SK-N-DZ (cell line): ENCODE measurements at places on chromosomes 6 and 20.

GRCh38 chr6:63795006-63795405, 159.4 kb downstream of the PHF3 start:
- DNase-seq, result no peak

GRCh38 chr6:47153404-47153755, 111.2 kb upstream of the ADGRF1 start:
- no peak for DNase-seq

DNA sequence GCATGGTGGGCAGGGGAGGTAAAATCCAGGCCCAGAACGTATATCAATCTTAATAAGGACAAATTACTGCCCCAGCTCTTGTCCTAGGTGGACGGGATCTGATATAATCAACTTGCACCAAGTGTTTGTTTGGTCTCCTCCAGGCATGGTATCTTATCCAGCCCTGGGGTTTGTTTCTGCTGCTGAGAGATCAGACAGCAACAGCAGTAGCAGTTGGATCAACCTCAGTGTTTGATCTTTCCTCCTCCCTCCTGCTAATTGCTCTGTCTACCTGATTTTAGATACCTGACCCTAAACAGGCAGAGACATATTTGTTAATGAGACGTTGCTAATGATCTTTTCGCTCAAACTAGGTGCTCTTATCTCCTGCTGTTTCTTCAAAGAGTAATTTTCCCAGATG, 100.4 kb upstream of the BACH2 start:
- peak; percentile 51 for DNase-seq

DNA sequence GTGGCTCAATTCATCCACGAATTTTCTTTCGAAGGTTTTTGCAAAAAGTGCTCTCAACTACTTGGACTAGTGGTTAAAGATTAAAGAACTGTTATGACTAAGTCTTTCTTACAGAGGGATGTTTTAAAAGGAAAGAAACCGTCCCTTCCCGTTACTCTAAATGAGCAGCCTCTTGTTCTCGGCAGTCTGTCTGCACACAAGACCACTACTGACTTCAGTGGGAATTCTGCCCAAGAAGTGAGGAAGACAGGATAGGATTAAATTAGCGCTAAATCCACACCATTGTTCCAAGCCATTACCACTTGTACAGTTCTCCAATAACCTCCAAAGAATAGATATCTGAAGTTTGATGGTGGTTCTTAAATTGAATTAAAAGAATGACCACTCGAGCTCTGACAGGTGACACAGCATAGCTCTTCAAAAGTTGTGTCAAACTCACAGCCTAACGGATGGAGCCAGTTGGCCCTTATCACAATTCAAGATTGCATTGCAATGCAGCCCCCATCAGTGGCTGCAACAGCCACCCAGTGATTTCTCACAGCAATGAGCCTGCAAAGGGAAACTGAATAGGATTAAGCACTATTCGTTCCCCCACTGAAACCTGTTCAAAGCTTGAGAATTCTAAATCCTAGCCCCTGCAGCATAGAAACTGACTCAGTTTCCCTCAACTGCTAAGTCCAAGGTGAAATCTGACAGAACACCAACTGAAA, 1.8 kb downstream of the EPB41L2 start:
- DNase-seq, result no peak

GRCh38 chr20:54092021-54092420, 21.6 kb upstream of the BCAS1 start:
- no peak for DNase-seq

DNA sequence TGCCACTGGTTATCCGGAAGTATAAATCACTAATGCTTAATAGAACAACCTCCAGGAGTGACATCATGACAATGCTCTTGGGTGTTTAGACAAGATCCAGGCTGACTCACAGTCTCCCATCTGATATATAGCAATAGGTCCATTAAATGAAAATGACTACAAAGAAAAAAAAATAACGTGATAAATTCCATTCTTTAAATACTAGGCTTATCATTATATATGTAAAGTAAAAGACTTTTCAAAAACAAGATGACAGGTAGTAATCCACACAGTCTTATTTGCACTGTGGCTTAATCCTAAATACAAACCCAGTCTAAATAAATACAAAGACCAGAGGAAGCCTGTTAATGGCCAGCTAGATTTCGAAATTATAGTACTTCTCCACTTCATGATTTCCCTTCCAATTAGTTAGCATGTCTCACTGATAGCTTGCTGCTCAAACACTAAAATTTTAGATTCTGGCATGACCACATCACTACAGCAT, 149.1 kb upstream of the BEND3 start:
- no peak for DNase-seq

DNA sequence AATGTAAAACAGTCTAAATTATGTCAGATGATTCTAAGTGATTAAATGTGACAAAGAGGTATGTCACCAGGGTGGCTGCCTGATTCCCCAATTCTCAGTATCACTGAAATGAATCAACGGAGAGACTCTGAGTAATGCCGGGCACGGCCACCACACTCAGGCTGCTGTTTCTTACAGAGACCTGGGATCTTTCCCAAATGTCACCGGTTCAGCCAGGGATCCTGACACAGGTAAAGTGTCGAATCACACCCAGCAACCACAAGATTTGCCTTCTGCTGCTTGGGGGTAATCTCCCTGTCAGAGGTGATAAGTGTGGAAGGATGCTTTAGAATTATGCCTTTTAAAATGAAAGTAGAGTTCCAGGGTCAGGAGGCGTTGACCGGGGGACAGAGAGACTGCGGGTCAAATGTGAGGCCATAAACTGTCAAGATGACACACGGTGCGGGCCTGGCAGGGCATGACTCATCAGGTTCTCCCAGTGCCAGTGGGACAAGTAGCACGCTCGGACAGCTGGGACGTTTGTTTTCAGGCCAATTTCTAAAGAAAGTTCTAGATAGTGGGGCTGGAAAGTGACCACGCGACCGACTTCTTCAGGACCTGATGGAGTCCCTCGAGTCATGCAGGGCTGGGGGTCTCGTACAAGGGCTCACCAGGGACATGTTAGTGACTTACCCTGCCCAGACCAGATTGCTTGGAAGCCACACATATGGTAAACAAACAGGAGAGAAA, 48.9 kb downstream of the PRDM1 start:
- DNase-seq, result no peak

DNA sequence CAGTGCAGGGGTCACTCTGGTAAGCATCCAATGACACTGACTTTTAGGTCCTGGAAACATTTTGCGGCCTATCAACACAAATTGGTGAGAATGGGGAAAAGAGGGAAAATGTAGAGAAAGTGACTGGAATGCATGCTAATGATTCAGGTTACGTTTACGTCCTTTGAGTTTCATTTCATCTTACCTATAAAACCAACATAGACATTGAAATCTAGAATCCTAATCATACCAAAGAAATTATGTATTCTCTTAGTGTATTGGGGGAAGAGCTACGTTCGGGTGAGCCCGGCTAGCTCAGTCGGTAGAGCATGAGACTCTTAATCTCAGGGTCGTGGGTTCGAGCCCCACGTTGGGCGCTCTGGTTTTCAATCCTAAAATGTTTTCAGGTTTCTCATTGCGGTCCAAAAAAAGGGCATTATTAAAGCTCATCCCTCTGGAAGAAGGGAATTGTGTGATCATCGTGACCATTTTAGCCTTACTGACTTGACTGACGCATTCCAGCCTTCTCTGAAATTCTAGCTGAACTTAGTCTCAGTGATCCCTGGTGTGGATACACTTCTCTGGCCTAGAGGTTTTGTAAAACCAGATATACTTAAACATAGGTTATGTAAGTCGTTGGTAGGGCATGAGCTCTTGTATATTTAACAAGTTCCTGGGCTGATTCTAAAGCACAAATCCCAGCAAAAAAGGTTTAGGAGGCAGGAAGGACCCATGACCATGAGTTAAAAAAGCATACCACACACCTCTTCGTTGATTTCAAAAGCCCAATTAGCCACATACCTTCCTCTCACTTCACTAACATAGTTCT, 18.3 kb downstream of the HMGN4 start:
- peak; percentile 78 for DNase-seq

DNA sequence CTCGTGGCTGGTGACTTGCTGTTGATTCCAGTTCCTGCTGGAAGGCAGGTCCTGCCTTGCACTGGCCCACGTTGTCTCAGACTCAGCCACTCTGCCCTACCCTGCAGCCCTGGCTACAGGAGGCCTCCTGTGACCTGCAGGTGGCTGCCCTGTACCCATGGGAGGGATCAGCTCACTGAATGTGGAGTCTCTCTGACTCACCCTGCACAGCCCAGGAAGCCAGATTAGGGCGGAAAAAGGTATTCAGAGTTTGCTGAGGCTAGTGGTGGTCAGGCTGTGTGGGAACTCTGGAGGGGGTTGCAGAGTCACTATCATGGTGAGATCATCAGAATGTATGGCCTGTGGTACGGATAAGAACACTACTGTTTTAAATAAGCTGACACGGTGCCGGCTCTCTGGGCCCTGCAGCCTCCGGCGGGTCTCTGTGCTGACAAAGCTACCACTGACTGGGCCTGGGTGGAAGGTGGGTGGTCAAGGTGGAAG, 24.7 kb upstream of the PYGB start:
- no peak for DNase-seq

DNA sequence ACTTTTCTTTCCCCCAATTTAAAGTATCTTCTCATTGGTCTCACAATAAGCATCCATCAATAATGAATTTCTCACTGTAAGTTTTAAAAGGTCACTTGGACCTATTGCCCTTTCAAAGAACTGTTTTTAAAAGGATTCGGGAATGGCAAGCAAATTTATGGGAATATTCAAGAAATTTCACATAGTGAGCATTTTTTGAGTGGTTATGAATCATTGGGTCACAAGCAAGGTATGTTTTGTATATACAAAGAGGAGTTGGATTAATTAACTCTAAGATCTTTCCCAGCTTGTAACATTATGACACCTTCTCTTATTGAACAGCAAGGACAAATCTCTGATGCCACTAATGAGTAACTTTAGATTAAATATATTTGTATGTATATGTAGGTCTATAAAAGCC, 165.0 kb downstream of the MOXD1 start:
- DNase-seq, result no peak

GRCh38 chr6:146741609-146742008, 142.8 kb downstream of the ADGB start:
- DNase-seq, result no peak

- no peak for DNase-seq
Measured at GRCh38 chr6:105138141-105138540, 41.7 kb downstream of the POPDC3 start.

DNA sequence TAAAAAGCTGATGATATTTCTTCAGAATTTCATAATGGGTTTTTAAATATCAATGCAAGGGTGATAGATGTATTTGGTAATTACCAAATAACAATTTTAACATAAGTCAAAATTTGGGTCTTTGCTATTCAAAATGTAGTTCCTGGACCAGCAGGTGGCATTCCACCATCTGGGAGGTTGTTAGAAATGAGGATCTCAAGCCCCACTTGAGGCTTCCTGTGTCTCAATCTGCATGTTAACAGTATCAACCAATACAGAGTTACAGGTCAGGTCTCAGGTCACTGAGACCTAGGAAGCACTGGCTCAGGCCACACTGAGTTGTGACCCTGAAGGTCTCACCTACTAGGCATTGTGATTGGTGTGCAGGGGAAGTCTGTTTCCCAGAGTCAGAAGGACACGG, 57.2 kb upstream of the MTRF1L start:
- no peak for DNase-seq

GRCh38 chr6:15462717-15463525, 199.9 kb downstream of the DTNBP1 start:
- DNase-seq, result peak; percentile 77

DNA sequence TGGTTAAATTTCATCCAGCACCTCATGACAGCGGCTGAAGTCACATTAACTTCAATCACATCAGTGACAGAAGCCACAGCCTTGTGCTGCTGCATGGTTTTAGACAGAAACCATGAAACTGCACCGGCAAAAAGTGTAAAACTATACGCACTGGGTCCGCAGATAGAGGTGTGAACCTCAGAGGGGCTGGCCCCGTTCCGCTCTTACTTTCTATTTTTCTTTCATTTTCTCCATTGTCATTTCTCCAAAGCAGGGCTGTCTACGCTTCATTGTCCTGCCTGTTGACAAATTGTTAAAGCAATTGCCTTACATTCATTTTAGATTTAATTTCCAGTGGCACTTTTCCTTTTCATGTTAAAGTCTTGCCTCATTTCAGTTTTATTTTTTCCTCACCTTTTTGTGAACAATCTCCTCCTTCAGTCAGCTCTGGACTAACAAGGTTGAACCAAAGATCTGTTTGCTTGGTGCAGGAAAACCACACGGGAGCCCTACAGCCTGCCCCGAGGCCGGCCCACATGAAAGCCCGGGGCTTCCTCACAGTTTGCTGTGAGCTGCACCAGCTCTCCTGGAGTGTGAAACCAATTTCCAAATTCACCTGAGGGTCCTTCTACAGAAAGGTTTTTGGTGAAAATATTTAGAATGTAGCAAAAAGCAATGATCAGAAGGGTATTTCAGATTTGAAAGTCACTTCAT, 63.7 kb downstream of the PRR18 start:
- no peak for DNase-seq

DNA sequence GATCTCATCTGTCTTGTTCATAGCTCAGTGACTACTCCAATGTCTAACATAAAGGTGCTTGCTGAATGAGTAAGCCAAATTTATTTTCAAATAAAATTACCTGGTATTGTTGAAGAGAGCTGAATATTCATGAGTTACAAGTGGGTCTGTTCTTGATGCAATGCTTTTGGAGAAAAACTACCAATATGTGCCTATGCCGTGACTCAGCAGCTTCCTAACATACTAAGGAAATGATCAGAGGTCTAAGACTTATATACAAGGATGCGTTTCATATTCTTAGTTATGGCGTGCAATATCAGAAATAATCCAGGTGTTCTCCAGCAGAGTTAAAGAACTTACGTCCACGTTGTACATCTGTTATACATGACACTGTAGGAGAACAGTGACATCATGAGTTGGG, 5.1 kb downstream of the FAM120B start:
- no peak for DNase-seq

DNA sequence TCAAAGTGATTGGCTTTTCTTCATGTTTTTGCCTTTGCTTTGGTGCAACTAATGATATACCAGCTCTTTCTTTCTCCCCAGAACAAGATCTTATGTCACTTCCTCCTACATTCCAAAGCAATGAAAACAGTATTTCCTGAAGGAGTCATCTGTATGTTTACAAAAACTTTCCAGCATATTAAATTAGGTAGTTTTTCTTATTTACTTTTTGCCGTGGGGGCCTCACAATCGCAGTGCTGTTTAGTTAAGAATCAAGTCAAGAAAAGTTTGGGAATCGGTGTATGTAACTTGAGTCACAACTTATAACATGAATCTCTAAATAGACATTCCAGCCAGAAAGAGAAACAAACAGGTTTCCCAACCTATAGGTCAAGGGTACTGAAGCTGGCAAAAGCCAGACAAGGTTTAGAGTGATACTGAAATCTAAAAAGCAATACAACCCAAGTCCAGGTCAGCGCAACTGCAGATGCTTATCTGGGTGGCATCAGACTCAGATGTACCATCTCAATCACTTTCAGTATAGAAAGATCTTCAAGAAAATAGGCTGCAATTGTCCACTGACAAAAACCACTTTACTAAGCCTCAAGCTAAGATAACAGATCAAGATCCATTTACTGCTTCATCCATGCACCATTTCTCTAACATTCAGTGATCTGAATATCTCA, 63.6 kb downstream of the IPCEF1 start:
- DNase-seq, result no peak

GRCh38 chr6:96723362-96723761, 113.9 kb downstream of the GPR63 start:
- no peak for DNase-seq

GRCh38 chr20:1173698-1174097, 11.1 kb downstream of the TMEM74B start:
- DNase-seq, result no peak

GRCh38 chr6:156383059-156383458, 394.1 kb upstream of the ARID1B start:
- no peak for DNase-seq
